ENCODE measurements at places on chromosomes 4 and X.

GRCh38 chr4:98605216-98605615, 53.2 kb downstream of the TSPAN5 start:
- DNase-seq, result no peak

- no peak for DNase-seq
Measured at GRCh38 chrX:96721354-96721753, 36.7 kb downstream of the DIAPH2 start.

DNA sequence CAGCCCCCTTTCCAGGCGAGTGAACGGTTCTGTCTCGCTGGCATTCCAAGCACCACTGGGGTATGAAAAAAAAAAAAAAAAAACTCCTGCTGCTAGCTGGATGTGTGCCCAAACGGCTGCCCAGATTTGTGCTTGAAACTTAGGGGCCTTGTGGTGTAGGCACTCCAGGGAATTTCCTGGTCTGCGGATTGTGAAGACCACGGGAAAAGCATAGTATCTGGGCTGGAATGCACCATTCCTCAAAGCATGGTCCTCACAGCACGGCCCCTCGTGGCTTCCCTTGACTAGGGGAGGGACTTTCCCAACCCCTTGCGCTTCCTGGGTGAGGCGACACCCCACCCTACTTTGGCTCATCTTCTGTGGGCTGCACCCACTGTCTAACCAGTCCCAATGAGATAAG, 516.8 kb upstream of the FAM241A start:
- DNase-seq, result no peak

GRCh38 chr4:8857766-8858700, 13.6 kb downstream of the HMX1 start:
- DNase-seq, result no peak

DNA sequence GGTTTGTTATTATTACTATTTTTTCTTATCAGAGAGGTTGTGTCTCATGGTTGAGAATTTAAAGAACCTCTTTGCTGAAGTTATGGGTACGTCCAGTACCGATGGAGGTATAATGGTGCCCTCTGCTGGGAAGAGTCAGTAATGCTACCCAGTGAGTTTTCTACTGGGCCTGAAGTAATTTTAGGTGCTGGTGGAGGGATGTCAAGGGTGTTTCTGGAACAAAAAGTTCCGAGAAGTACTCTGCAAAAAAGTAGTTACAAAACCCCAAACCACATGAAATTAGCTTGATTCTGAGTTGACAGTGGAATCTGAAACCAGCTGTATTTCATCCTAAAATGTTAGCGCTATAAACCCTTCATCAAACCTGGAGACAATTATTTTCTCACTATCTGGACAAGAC, 102.5 kb upstream of the MID1 start:
- DNase-seq, result no peak

GRCh38 chr4:54233277-54233696, 4.2 kb downstream of the PDGFRA start:
- DNase-seq, result no peak

DNA sequence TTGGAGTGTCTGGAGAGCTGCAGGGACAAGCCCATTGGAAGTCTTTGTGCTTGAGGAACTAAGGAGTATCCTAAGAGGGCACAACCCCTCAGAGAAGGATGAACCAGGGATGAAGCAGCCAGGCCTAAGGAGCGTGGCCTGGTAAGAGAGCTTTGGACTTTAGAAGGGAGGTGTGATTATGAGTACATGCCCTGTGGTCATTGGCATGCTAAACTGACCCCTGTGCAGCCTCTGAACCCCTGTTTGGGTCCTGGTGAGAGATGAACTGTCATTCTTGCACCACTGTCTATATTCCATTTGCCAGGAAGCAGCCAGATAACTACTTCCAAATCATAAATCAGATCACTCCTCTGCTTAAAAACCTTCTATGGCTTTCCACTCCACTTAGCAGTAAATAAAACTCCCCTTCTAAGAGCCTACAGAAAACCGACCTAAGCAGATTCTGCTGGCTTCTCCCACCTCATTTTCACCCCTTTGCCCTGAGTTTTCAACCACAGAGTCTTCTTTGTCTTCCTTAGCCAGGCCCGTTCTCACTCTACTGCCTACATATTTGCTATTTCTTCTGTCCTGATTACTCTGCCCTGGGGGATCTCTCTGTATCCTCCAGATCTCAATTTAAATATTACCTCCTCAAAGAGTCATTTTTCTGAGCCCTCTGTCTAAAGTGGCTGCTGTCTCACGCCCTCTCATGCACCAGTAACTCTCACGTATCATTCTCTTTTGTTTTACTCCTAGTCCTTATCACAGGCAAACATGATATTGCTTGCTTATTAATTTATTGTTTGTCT, 56.7 kb downstream of the MID1IP1 start:
- DNase-seq, result no peak

- DNase-seq, result no peak
Measured at GRCh38 chr4:94177822-94178221, 29.8 kb upstream of the SMARCAD1 start.

DNA sequence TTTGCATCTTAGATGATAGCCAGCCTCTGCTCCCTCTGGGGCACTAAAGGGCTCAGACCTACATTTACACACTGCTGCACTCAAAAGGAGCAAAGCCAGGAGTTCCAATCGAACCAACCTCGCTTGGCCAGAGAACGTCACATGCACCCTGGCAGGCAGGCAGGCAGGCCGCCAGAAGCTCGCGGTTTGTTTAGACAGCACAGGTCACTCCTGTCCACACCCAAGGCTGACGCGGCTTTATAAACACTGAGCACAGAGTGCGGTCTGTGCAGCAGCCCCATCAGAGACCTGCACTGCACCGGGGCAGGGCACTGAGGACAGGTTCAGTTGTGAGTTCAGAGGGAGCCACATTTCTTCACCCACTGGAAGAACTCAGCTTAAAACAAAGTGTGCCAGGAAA, 143.9 kb downstream of the BCOR start:
- no peak for DNase-seq

- DNase-seq, result no peak
Measured at GRCh38 chrX:24002792-24003191, 24.2 kb downstream of the KLHL15 start.

GRCh38 chrX:153824348-153824747, 6.0 kb downstream of the PDZD4 start:
- no peak for DNase-seq

GRCh38 chr4:101600287-101600686, 190.2 kb upstream of the BANK1 start:
- no peak for DNase-seq

- no peak for DNase-seq
Measured at GRCh38 chr4:126748736-126749135, 884.0 kb upstream of the INTU start.

DNA sequence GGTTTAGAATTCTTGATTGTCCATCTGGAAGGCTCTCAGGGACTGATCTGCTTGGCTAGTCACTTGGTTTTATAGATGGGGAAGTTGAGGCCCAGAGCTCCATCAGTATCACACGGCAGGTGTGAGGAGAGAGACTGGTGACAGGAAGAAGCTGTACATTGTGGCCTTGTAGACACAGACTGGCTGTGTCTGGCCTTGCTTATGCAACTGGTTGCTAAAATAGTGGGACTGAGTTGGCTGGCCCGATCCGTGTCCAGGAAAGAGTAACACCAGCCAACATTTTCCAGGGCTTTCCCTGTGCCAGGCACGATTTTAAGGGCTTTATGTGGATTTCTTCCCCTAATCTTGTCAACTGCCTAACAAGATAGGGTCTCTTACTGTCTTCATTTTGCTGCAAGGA, 2.8 kb downstream of the TBC1D14 start:
- no peak for DNase-seq

- DNase-seq, result no peak
Measured at GRCh38 chr4:177986236-177986635, 544.0 kb upstream of the AGA start.

- no peak for DNase-seq
Measured at GRCh38 chrX:104803219-104803618, 237.2 kb downstream of the IL1RAPL2 start.

DNA sequence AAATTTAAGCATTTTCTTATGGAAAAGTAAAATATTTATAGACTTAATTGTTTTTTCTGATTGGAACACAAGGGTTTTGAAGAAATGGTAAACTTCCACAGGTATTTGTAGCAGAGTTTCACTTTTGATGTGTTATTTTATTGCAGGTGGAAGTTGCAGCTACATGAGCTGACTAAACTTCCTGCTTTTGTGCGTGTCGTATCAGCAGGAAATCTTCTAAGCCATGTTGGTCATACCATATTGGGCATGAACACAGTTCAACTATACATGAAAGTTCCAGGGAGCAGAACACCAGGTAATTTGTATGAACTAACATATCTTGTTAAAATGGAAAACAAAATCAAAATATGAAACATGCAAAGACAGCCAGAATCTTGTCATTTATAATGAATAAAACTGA, 117.4 kb downstream of the DIPK2B start:
- DNase-seq, result no peak

GRCh38 chr4:120843849-120844527, 78.5 kb downstream of the PRDM5 start:
- no peak for DNase-seq

DNA sequence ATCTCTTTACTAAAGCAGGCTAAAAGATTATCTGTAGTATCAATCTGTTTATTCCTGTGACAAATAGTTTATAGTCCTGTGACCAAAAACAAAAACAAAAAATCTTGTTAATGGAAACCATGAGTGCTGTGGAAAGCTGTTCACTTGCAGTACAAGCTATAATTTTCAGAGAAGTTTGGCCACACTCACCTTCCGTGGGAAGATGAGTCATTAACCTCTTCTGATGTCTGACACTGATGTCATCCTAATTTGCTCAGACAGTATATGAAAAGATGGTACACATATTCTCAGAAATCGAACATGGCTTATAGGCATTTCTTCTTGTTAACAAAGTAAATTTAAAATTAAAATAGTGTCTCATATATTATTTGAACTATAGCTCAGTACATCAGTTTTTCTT, 19.9 kb upstream of the ENPP6 start:
- no peak for DNase-seq

DNA sequence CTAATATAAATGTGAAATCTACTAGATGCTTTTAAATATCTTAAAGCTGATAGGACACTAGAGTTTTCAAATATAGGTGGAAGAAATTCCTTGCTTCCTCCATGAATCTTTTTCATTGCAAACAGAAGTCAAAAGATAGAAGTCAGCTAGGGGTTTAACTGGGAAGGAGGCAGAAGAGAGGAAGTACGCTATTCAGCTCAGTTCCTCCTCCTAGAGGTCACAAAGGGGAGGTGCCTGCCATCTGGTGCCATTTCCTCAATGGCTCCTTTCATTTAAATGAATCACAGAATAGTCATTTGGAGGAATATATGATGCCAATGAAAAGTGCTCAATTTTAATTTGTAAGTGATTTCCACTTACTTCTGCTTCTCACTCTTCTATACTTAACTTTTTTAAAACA, 8.5 kb downstream of the COL25A1 start:
- no peak for DNase-seq

GRCh38 chrX:24982306-24982965, 33.3 kb downstream of the ARX start:
- DNase-seq, result no peak

- DNase-seq, result no peak
Measured at GRCh38 chr4:38241541-38241940, 281.3 kb downstream of the PTTG2 start.

DNA sequence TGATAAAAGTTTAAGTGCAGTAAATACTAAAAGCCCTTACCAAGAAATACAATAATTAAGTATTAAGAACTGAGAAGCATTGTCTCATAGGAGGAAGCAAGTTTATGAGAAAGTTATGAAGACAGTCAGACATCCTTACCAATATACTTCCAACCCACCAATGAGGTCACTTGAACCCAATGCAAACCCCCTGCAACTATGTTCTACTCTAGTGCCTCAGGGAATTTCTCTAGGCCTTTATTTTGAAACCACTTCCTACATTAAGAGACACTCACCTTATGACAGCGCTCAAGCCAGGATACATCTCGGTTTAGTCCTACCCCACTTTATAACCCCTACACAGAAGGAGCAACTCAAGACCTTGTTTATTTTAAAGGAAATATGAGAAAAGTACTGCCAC, 61.3 kb downstream of the STPG2 start:
- no peak for DNase-seq

DNA sequence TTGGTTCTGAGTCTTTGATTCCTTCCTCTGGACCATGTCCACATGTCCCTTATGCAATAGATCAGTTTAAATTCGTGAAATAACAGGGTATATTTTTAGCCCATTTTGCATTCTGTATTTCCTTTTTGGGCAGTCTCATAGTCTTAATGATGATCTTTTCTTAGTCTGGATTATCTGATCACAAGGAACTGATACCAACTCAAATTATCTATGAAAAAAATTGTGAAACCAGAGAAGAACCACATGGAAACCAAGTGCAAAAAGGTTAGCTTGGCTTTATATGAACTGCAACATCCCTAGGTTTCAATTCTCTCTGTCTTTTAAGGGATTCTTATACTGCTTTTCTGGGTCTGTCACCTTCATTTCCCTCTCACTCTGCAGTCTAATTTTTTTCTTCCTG, 608.6 kb upstream of the AADAT start:
- DNase-seq, result no peak
